ENCODE measurements at places on chromosomes 7 and 10. TPM values are rescaled to one million over a fixed set of nuclear protein-coding genes. Genes with fewer than 3 reads are reported as not detected.

DNA sequence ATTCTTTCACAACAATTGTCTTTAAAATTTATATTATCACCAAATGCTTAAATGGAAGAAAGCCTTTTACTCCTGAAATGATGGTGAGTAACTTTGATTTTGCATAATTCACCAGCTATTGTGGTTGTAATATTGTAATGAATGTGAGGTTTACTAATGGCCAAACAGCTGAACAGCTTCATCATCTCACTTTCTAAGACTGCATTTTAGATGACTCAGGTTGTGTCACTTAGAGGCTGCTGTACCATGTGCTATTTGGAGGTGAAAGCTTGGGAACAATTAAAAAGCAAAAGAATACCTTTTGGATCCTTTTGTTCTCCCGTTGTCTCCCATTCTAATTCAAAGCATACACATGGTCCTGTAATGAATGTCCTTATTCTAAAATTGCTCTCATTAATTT is 604.0 kb upstream of the PFKP start:
- no peak for DNase-seq

GRCh38 chr10:31319602-31320549 is 860 bp downstream of the ZEB1 start:
- peak; percentile 53 for DNase-seq

- DNase-seq, result no peak
Observed at GRCh38 chr10:46560952-46561351, 4.5 kb upstream of the GPRIN2 start.

DNA sequence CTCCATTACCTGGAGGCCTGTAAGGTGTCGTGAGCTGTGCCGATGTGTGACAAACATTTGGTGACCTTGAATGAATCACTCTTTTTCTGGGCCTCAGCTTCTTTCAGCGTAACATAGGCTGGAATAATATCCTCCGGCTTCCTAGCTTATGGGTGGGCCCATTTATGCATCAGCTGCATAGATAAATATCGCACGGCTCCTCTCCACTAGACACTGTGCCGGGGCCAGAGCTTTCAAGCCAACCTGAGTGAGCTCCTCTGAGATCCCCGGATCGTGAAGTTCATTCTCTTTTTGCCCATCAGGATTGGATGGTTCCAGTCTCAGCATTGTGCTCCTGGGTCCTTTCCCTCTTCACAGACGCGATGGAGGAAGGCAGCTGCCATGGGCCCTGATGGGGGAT is 574.3 kb upstream of the FOXK1 start:
- DNase-seq, result no peak

DNA sequence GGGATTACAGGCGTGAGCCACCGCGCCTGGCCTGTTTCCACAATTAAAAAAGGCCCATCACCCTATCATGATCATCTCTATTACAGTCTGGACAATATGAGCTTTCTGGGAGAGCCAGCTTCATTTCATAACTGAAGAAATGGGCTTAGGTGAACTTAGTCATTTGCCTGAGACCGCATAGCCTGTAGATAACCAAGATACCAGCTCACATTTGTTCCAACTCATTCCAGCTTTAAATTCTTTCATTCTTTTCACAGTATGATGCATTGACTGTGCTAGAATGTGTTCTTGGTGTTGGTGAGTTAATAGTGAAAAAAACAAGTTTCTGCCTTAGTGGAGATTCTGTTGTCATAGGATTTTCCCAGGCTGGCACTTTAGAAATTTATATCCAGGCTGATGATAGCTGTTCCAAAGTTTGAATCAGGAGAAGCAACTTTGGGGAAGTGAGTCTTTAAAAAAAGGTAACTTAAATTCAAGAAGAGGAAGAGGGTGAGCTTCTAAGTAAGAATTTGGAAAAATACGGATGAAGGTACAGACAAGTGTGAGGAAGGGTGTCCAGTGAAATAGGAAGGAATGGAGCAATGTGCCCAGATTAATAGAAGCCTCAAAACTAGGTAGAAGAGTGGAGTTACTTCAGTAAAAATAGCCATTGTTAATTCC is 2.1 kb upstream of the H2AZ2 start:
- DNase-seq, result peak; percentile 49

SPDYE5 gene
- not detected for total RNA-seq

Data from SJSA1 (cell line).